ENCODE measurements at places on chromosomes 3 and 15.

- DNase-seq, result no peak
These were observed 101.1 kb upstream of the BOC start for GRCh38 chr3:113110267-113110666.

- no peak for DNase-seq
These were observed 693 bp downstream of the DISP2 start for GRCh38 chr15:40358471-40359353.

DNA sequence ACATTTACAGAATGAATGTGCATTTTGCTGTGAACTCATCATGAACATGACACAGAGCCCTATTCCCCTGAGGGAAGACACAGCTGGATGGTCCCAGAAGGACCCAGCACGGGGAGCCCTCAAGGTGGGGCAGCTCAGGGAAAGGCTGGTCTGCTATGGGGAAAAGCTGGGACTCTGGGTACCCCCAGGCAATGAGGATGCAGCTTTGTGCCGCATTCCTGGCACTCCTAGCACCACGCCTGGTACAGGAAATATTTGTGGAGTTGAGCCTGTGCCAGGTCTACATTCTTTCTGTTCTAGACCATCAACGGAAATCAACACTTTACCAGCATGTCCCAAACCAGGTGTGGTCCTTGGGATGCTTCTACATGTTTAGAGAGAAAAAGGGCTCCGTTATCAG lies 74.0 kb downstream of the SRGAP3 start:
- no peak for DNase-seq

GRCh38 chr3:96756516-96756915 lies 57.9 kb upstream of the EPHA6 start:
- DNase-seq, result no peak

GRCh38 chr3:71305231-71306206 lies 278.0 kb downstream of the FOXP1 start:
- no peak for DNase-seq

DNA sequence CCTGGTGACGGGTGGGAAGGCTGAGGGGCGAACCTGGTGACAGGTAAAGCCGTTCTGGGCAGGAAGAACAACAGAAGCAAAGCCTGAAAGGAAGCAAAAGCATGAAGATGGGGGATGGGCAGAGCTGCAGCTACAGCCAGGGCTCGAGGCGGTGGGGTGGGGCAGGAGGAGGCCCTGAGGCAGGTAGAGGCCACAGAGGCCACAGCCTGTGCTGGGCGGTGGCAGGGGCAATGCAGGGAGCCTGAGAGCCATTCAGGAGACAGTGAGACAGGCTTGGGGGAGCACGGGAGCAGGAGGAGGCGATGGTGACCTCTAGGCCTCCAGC lies 8.2 kb downstream of the PCSK6 start:
- DNase-seq, result no peak

- no peak for DNase-seq
These were observed 147.5 kb downstream of the STT3B start for GRCh38 chr3:31680072-31680870.

DNA sequence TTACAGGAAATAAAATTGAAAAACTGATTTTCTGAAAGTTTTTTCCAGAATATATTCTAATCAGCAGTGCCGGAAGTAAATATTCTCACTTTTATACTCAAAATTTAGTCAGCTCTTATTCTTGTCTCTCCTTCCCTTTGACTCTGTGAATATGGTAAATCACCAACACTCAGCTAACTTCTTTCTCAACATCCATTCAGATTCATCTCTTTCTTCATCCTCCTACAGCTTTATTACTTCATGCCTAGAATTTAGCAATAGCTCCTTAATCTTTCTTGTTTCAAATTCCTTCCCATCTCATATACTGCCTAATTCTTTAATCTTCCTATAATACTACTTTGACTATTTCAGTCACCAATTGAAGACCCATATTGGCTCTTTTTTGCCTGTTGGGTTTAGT lies 67.9 kb downstream of the FGF7 start:
- DNase-seq, result no peak

DNA sequence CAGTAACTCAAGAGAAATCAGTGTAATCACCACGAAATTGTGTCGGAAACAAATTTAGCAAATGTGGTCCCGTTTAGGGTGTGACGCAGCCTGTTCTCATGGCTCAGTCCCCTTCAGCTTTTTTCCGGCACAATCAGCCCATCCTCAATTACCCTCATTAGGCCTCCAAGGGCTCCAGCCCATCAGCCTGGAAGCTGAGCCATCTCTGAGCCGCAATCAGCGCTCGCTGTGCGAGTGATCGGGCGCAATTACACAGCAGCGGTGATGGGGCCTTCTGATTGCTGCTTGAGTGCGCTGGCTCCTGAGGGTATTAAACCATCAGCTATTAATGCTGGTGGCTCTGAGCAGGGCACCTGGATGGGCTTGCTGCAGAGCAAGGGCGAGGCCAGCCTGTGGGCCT lies 55.6 kb downstream of the PLXNA1 start:
- DNase-seq, result no peak

DNA sequence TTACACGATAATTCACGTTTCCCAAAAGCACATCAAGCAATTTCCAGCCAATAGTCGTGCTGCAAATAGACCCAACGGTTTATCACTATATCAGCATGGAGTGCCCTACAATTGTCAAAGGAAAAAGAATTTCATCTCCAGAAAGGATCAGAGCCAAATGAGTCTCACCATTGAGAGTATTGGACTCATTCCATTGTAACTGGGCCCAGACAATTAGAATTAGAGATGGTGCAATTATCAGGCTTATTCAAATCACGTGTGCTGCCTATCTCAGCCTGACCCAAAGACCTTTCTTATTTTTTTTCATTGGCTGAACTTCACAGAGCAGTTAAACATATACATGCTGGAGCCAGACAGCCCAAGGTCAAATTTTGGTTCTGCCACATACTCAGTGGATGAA lies 87.0 kb upstream of the LRTM1 start:
- DNase-seq, result no peak

DNA sequence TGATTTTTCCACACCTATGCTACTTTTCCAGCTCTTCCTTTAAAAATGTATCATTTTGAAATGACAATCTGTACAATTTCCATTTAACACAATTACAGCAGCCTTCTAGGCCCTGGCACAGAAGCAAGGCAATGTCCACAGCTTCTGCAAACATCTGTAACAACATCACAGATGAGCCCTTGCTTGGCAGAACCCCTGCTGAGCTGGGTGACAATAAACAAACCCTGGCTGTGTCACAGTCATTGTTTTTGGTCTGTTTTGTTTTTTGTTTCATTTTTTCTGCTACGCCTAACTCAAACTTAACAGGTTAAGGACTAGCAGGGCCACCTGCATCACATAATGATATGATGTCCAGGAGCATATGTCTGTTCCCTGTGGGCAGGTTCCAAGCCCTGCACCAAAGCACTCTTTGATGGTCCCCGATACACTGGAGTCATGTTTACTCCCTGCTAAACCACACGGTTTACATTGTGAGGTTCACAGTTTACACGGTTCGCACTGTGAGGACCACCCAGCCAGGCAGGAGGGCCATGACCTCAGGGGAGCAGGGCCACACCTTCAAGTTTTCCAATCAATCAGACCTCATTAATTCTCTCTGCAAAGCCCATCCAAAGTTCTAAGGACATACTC lies 186.8 kb upstream of the CHRNA7 start:
- peak; percentile 55 for DNase-seq

DNA sequence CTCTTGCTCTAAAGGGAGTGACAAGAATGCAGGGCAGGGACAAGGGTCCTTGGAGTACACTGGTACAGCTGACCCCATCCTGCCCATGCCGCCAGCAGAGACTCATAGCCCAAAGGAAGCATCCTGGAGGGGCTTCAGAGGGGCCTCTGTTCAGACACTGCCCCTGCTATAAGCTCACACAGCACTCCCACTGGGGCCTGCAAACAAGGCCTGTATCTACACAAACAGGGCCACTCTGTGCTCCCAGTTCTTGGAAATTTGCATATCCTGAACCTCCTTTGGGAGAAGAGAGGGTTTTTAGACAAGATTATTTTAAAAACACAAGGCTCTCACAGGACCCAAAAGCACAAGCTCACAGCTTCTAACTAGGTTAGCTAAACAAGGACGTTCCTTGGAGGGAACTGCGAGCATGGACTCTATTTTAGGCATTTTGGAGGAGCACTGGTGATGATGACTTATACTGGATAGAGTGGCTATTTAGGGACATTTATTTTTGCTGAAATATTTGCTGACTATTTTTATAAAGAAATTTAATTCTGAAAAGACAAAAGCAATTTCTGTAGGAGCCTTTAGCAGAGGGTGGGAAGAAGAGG lies 16.4 kb upstream of the ANKRD34C start:
- DNase-seq, result no peak
